ENCODE measurements at places on chromosomes 1 and 21. TPM values are rescaled to one million over a fixed set of nuclear protein-coding genes. Genes with fewer than 3 reads are reported as not detected.

FAM72B gene
- 4.1 TPM for total RNA-seq

RGS13 gene
- total RNA-seq: 1.2 TPM

TOMM40L gene
- total RNA-seq: 9.3 TPM

DNA sequence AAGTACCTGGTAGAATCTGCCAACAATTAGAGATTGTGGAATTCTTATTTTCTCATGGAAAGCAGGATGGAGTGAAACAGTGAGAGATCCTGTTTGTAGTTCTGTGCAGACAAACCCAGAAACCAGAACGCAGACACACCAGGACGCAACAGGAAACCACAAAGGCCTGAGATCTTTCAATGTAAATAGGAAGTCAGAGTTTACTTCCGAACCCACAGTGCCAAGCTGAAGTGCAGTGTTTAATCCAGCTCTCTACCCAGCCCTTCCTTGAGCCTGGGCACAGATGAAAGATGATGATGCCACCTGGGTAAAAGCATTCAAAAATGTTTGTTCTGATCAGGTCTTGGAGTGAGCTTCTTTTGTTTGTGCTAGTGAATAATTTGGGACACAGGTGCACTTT is 244.2 kb upstream of the HOOK1 start:
- DNase-seq: no peak

- no peak for DNase-seq
These were observed 2.1 kb downstream of the PEX19 start for GRCh38 chr1:160282807-160283206.

DNA sequence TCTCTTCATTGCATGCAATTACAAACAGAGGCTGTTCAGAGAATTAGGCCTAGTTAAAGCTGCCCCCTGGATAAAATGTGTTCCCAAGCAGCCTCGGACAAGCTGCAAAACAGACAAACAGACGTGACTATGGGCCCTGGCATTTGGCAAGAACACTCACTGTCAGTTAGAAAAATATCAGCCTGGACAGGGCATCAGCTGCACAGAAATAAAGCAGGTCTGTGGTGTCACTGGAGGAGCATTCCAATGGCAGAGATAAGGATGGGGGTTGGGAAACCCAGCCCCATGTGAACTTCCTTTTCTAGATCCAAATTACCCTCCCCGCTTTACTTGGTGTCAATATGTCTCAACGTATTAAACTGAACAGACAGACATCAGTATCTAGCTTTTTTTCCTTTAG is 177.1 kb downstream of the GPATCH2 start:
- DNase-seq: no peak

DNA sequence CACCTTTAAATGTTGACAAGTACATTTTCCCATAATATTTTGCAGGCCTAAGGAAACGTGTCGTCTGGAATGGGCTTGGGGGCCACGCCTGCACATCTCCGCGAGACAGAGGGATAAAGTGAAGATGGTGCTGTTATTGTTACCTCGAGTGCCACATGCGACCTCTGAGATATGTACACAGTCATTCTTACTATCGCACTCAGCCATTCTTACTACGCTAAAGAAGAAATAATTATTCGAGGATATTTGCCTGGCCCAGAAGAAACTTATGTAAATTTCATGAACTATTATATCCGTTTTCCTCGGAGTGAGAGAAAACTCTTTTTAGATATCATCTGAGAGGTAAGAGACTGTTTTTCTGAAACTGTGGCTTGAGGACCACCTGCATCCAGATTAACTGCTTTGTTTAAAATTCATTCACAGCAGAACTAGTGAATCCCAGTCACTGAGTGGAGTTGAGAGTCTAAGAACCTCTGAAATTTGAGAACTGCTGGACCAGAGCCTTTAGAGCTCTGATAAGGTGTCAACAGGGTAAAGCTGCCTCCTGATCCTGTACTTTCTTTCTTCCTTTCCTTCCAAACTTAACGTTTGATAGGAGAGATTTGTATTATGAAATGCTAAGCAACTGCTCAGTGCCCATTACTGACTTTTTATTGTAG is 811 bp downstream of the EXO1 start:
- DNase-seq: no peak

DNA sequence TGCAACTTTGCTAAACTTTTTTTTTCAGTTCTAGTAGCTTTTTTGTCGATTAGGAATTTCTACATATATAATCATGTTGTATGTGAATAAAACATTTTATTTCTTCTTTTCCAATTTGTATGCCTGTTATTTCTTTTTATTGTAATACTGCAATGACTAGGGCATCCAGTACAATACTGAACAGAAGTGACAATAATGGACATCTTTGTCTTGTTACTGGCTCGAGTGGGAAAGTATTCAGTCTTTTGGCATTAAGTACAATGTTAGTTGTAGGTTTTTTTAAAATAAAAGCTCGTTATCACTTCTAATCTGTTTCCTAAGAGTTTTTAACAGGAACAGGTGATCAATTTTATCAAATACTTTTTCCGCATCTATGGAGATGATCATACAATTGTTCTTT is 9.8 kb downstream of the STPG1 start:
- DNase-seq: no peak

GRCh38 chr1:200624679-200625335 is 4.3 kb upstream of the KIF14 start:
- DNase-seq: no peak

GRCh38 chr1:36934061-36934460 is 100.3 kb downstream of the GRIK3 start:
- no peak for DNase-seq

DNA sequence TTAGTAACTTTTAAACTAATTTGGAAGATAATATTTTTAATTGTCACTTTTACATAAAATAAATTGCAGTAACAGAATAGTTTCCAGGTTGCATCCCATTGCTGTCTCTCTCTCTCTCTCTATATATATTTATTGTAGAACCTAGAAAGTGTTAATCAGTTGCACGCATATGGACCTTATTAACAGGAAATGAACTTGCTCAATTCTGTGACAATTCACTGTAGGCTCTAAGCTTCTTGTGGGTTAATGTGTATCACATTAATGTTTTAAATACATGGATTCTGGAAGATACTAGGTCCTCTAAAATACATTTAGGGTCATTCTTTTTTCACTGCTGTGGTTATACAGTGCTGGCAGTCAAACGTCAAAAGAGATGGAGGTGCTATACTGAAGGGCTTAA is 33.1 kb downstream of the LRRC71 start:
- no peak for DNase-seq

- no peak for DNase-seq
These were observed 164.6 kb downstream of the FASLG start for GRCh38 chr1:172823534-172823933.

- no peak for DNase-seq
These were observed 63.9 kb upstream of the HSD17B7 start for GRCh38 chr1:162726555-162726954.

- DNase-seq: no peak
These were observed 823 bp upstream of the SYF2 start for GRCh38 chr1:25232866-25233784.

DNA sequence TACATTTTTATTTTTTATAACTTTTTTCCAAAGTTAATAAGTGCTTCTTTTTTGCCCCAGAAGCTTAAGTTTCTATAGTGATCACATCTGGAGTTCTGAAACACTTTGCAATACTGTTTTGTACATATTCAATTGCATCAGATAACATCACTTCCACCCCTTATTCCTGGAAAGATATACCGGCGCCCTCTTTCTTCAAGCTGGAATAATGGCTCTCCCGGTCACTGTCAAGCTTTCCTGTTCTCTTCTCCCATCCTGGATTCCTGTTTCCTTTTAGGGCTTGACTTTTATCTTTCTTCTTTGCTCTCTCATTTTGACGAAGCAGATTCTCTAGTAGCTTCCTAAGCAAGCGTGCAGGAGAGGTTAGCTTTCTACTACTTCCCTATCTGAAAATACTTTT is 1866.8 kb downstream of the MRPL39 start:
- DNase-seq: no peak

DNA sequence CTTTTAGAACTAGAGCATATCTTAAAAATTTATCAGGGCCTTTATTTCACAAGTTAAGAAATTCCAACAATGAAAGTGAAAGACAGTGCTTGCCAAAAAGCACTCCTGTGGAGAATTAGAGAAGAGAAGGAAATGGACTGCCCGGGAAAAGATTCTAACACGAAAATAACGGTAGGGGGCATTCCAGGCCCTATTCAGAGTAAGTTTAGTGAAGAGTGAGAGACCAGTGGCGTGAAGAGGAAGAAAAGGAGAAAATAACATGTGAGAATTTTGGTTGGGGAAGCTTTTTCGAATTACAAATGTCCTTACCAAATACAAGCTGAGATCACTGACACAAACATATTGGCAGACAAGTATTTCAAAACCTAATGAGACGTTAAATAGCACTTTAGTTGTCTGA is 38.4 kb upstream of the RBM34 start:
- DNase-seq: no peak

DNA sequence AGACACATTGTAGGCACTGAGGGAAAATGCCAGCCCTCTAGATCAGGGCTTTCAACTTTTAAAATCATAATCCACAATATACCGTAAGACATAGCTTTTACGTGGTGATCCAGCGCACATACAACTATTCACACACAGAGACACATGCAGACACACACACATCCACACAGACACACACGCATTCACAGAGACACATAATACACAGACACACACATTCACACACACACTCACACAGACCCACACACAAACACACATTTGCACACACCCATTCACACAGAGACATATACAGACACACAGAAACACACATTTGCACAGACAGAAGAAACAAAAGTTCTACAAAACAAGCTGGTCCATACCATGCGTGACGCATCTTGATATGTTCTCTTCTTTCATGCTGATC is 244.5 kb downstream of the RHOU start:
- DNase-seq: no peak

DNA sequence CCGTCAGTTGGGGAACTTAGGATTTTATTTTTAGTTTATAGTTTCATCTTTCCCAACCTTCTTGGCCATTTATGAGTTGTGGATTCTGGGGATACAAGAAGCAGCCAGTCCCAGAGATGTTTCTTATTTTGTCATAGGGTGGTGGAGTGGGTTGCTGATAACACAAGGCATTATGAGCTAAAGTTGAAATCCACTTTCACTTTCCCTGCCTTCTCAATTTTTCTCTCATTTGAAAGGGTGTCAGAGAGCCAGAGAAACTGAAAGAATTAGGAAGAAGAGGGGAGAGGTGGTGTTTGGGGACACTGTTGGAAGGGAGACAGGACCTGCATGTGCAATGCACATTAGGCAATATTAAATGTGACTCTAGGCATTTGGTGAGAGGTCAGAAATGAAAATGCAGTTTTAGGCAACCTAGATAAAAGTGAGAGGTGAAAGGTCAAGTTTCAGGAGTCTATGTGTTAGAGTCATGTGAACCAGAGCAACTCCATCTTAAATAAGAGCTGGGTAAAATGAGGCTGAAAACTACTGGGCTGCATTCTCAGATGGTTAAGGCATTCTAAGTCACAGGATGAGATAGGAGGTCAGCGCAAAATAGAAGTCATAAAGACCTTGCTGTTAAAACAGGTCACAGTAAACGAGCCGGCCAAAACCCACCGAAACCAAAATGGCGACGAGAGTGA is 71.1 kb upstream of the F3 start:
- DNase-seq: no peak

DNA sequence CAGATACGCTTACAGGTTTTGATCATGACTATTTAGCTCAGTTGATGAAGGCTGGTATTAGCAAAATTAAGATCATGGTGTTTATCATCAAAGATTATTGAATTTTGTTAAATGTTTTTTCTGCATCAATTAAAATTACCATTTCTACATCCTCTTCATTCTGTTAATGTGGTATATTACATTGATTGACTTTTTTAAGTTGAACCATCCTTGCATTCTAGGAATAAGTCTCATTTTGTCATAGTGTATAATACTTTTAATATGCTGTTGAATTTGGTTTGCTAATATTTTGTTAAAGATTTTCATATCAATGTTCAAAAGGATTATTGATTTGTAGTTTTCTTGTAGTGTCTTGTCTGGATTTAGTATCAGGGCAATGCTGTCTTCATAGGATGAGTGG is 142.4 kb downstream of the LYPLAL1 start:
- DNase-seq: no peak

GRCh38 chr21:42799516-42799915 is 79.8 kb downstream of the WDR4 start:
- DNase-seq: no peak

DNA sequence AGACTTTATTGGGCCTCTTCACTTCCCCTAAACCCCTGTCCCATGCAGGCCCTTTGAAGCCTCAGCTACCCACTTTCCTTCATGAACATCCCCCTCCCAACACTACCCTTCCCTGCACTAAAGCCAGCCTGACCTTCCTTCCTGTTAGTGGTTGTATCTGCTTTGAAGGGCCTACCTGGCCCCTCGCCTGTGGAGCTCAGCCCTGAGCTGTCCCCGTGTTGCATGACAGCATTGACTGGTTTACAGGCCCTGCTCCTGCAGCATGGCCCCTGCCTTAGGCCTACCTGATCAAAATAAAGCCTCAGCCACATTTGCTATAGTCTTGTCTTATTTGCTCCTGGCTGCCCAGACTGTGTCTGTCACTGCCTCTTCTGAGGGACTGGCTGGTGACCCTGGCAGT is 5.5 kb downstream of the GSTM4 start:
- DNase-seq: no peak

GRCh38 chr1:20141466-20141865 is 2.3 kb downstream of the PLA2G2F start:
- DNase-seq: no peak

DNA sequence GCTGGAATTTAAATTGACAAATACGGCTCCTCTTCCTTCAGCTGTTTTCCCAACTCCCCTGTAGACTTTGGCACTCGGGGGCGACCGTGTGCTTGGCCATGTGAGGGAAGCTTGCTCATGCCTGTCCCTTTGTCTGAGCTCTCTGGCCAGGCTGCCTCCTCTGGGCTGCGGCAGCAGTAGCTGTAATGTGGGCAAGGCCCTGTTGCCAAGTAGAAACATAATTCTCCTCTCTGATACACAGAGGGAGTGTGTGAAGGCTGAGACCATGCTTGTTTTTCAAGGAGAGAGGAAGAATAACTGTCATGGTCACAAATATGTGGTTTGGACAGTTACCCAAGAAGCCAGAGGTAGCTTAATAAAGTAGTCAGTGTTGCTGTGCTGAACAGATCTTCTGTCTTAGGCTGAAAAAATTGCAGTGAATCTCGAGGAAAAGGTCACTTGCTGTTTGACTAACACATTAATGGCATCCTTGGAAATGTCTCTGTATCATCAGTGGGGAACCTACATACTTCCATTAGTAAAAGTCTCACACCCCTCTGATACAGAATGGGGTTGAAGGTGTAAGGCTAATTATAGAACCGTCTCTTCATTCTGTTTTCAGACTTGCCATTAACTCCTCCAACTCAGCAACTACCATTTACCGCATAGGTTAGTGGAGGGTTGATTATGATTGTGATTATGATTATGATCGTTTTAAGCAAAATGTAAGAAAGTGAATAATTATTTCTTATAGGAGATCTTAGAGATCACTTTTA is 94.6 kb downstream of the TGFB2 start:
- no peak for DNase-seq

- DNase-seq: no peak
These were observed 190.8 kb downstream of the LTN1 start for GRCh38 chr21:28801906-28802305.

- DNase-seq: no peak
These were observed 88.5 kb downstream of the GPR88 start for GRCh38 chr1:100626397-100626796.

- DNase-seq: no peak
These were observed 7.1 kb downstream of the FOXO6 start for GRCh38 chr1:41368366-41368765.

GRCh38 chr1:228500143-228500734 is 13.1 kb downstream of the RNF187 start:
- no peak for DNase-seq

GRCh38 chr1:21573971-21574465 is 64.8 kb downstream of the ALPL start:
- no peak for DNase-seq

GRCh38 chr1:238401144-238401543 is 510.4 kb upstream of the ZP4 start:
- DNase-seq: no peak
